Posterior vena cava (tissue), 2 donors: ENCODE measurements at places on chromosomes 4 and X. TPM values are rescaled to one million over a fixed set of nuclear protein-coding genes. Genes with fewer than 3 reads are reported as not detected.

The TEX13C gene
- total RNA-seq, result not detected

GRCh38 chr4:185364886-185365285, 30.8 kb downstream of the LRP2BP start:
- DNase-seq, result no peak

DNA sequence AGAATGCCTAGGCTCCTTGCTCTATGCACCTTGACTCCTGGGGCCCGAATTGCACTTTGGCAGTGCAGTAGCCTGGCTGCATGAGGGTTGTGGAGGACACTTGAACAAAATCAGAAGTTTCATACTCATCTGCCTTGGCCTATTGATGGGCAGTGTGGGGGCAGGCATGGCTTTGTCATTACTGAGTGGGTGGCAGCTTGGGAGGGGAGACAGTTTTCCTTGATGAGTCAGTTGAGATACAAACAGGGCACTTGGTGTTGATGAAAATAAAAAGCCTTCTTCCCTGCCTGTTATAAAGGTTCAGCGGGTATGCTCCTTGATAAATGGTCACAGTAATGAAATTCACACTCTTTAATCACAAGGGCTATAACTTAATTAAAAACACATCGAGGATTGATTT, 126.8 kb upstream of the MAMLD1 start:
- DNase-seq, result no peak

The HMX1 gene
- total RNA-seq, result not detected

DNA sequence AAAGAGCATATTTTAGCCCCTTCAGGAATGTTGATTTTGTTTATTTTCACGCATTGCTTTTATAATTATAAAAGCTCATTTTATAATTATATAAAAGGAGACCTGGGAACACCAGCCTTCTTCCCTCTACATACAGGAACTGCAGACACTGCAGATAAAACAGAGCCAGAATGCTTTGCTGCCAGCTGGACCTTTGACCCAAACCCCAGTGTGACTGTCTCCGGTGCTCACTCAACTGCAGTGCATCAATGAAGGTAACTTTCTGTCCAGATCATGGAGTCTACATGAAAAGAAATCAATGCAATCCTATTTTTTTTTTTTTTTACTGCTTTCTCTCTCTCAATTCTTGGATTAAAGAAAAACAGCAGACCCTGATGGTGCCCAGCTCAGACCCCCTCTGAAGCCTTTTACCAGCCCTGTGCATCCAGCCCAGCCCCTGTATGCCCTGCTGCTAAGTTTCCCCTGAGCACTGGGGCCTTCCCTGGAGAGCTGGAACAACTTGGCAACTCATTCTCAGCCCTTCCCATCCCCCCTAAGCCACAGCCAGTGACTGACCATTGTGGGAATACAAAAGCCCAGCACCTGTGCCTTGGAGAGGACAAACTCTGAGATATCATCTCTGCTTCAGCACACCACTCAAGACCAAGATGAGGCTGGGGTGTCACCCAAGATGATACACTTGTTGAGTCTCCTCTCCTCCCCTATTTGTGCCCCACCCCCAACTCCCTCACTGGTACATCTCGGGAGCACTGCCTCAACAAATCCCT, 182.1 kb downstream of the EVC2 start:
- DNase-seq, result no peak

DNA sequence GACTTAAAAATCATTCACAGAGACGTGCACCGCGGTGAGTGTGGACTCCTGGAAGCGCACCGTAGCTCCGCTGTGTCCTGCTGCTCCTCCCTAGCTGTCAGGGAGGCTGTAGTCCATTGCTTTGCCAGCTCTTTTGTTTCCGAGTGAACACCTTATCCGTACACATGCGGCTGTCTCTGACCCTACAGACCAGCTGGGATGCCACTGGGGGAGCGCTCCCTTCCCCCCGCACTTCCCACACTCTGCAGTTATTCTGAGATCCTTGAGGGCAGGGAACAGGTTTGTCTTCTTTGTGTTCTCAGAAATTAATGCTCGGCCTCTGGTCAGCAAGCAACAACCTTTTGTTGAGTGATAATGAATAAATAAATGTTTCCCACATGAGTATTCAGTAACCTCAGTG, 33.7 kb upstream of the MSANTD1 start:
- peak; percentile 29 for DNase-seq

DNA sequence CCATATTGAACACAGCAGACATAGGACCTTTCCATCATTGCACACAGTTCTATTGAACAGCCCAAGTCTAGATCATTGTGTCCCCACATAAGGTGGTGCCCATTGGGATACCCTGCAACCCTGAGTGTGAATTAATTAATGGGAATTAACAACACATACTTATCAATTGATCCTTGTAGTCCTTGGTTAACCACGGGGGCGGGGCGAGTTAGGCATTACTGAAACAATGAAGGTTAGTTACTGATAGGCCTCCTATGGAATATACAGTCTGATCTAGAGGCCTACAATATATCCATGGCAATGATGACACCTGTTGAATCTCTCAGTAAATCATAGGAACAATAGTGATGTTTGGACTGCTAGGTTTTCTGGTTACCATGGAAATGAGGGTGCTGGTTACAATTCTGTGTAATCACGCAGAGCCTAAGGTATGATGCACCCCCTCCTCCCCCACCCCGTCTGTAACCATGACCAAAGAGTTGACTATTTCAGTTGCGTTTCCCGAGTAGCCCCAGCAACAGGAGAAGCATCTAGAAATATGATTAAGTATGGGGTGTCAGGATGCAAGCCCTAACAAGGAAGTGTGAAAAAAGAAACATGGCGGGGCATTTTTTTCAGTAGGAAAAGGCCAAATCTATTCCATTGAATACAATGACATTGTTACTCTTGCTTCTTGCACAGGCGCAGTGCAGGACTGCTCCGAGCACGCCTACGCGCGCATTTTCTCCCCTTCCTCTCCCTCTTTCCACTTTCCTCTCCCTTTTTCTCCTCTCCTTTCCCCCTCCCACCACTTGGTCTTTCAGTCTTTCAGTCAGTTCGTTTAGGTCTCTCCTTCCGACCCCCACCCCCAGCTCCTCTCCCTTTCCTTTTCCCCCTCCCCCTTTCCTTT, 677 bp upstream of the NONO start:
- no peak for DNase-seq

DNA sequence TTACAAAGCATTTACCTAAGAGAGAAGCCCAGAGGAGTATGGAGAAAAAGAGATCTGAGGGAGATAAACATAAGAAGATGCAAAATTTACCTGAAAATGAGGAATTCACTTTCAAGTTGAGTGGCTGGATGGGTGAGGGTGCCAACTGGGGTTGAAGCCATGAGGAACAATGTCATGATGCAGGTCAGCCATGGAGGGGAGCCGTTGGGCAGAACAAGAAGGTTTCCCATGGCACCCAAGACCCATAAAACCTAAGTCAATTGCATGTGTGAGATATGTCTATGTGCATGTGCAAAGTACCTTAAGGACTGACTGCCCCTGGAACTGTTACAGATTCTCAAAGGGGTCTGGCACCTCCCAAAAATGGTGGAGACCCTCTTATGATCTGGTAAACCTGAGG, 46.6 kb upstream of the PRRG1 start:
- DNase-seq, result no peak

The RBM41 gene
- 11.5 TPM for total RNA-seq

DNA sequence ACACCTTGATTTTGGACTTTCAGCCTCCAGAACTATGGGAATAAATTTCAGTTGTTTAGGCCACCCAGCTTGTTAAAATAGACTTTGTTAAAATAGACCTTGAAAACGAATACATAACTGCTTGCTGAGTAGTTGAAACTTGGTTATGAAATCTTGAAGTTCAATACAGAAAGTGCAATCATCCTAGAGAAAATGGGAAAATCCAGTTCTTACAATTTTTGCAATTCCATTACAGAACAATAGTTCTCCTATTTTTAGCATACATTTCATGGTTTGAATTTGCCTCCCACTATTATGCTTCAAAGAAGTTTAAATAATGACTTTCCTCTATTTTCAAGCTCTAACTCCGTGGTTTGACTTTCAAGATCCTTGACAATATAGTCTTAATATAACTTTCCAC, 10.5 kb downstream of the TLR1 start:
- no peak for DNase-seq

GRCh38 chr4:147037069-147037468, 91.4 kb upstream of the TTC29 start:
- DNase-seq, result no peak

The EPGN gene
- total RNA-seq, result not detected

The SLC2A9 gene
- total RNA-seq, result 8.4 TPM

The NOX1 gene
- total RNA-seq, result not detected

DNA sequence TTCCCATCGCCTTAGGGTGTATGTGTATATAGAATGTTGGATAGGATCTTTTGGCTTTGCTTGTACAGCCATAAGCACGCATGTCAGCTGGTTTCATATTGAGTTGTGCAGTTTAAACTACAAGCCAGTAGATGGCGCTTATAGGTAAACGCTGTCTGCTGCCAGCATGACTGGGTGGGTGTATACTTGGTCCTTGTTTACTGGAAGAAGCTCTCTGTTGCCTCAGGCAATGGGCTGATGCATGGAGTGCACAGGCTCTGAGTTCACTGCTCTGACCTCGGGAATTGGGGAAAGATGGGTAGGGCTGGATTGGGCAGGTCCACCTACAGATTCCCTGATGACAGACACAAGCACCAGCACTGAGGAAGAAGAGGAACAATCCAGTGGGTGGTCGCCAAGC, 831.5 kb downstream of the STIM2 start:
- DNase-seq, result no peak

DNA sequence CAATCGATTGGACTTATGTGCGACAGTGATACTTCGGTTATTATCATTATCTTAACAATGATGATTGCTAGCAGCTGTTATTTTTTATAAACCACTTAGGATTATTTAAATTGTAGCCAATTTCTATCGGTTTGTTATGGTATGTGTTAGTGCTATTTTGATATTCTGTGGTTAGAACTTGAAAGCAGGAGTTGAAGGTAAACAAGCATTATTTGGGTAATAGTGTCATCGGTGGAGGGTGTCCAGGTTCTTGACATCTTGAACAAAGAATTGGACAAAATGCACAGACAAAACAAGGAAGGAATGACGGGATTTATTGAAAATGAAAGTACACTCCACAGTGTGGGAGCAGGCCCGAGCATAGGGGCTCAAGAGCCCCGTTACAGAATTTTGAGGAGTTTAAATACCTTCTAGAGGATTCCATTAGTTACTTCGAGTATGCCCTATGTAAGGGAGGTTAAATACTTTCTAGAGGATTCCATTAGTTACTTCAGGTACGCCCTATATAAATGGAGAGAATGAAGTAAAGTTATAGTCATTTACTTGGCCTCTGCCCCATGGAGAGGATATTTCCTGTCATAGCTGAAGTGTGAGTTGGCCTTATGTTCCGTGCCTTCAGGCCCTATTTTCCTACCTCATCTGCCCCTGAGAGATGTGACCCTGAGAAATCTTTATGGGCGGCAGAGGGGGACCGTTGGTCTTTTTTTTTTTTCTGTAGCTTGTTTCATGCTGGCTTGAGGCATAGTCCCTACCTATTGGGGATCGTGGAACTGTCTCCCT, 13.1 kb downstream of the MOB1B start:
- no peak for DNase-seq

The CXCL11 gene
- total RNA-seq, result not detected

DNA sequence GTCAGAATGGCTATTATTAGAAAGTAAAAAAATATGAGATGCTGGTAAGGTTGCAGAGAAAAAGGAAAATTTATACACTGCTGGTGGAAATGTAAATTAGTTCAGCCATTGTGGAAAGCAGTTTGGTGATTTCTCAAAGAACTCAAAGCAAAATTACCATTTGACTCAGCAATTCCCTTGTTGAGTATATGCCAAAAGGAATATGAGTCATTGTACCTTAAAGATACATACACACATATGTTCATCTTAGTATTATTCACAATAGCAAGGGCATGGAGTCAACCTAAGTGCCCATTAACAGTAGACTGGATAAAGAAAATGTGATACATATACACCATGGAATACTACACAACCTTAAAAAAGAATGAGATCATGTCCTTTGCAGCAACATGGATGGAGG, 148.2 kb downstream of the COMMD8 start:
- no peak for DNase-seq

DNA sequence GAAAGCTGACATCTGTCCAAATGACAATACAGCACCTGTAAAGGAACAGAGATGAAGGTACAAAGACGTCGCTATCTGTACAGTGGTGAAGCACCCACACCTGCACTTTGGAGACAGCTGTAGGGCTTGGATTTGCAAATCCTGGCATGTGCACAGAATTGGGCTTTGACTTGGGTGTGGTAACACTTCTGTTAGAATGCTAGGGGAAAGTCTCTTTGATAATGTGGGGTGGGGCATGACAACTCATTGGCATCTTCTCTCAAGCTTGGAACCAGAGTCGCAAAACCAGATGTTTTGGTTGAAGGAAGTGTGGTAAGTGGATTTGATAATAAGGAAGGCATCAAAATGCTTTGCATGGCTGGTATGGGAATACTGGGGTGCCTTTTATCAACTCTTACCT, 55.5 kb downstream of the VCX3B start:
- DNase-seq, result no peak
